ENCODE measurements at places on chromosomes 4 and X.

DNA sequence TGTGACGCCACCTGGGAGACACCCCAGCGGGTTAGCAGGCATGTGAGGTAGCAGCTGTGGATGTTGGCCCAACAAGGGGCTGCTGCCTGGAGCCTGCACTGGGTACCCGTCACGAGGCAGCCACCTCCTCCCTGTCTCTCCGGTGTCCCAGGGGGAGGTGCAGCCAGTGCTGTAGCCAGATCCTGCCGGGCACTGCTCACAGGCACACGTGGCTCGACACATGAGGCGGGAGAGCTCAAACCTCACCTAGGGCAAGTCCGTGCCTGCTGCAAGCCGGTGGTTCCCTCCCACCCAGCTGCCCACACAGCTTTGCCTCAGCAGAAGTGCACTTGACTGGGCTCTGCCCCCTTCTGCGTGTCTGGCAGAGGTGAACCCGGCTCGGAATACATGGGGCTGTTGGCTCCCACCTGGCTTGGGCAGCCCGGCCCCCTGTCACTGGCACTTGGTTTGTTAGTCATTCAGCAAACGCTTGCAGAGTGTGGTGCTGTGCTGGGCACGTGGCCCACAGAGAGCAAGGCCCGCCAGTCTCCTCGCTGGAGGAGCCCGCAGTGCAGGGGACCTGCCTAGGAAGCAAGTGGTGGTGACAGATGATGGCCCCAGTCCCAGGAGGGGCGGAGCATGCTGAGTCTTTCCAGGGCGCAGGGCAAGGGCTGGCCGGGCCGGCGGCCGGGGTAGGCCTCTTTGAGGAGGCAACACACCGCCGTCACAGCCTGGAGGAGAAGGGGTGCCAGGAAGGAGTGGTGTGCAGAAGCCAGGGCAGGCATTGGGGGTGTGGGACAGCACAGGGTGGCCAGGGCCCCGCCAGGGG lies 10.1 kb upstream of the SH3TC1 start:
- DNase-seq, result no peak

GRCh38 chrX:96705905-96706304 lies 21.3 kb downstream of the DIAPH2 start:
- DNase-seq, result no peak

DNA sequence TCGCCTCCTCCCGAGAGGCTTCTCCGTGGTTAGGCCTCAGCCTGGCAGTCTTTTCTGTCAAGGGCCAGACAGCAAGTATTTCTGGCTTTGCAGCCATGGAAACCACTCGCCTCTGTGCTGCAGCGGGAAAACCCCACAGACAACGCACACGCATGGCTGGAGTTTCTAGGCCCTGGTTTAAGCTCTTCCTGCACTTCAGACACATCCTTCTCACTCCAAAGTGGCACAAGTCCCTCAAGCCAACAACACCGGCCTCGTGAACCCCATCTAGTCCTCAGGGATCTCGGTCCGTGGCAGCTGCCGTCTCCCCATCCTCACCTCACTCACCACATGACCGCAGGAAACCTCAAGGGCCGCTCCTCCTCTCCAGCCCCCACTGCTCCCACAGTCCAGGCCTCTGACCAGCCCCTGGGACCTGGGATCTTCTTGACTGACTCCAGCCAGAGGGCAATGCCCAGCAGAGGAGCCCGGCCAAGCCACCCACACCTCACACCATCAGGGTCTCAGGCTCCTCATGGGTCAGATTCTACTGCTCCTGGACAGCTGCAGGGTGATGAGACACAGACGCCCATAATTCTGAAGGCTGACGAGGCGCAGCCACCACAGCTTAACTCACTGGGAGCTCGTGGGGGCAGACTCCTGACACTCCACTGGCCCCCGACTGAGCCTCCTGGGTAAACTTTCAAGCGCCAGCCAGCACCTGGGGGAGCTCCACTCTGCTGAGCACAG lies 21.7 kb downstream of the LETM1 start:
- DNase-seq, result peak; percentile 30

- peak; percentile 1 for DNase-seq
Measured at GRCh38 chrX:56564921-56565840, 1.8 kb downstream of the UBQLN2 start.

DNA sequence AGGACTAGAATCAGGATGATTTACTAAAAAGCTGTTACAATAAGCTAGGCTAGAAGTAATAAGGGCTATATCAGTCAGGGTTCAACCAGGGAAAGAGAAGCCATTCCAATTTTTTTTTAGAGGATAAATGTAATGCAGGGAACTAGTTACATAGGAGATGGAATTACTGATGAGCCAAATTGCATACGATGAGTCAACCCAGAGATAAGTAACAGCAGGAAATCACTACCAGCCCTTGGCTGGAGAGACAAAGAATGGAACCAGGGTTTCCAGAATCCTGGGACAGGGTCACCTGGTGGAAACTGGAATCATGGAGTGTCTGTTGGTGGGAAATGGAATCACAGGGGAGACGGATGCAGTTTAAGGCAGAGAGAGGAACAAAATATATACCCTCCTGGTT lies 13.1 kb upstream of the MAGEA4 start:
- no peak for DNase-seq

GRCh38 chrX:24398766-24399165 lies 38.3 kb downstream of the SUPT20HL1 start:
- no peak for DNase-seq

DNA sequence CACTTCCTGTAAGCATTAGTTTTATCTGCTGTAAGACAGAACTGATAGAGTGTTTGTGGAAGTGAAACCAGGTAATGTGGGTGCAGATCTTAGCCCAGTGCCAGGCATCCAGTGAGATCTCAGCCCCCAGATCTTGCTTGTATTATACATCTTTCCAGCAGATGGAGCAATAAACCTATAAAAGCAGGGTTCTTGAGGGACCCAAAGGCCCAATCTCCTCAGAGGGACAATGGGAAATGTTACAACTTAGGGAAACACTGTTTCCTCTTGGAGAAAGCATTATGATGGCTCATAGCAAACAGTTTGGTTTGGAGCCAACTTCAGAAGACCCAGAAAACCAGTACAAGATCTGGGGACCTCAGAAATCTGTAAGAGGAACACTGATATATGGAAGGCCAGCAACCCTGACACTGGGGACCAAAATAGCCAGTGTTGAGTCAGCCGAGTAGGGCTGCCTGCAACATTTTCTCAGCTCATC lies 206.3 kb downstream of the SLC7A11 start:
- DNase-seq, result peak; percentile 75

GRCh38 chr4:114019969-114020358 lies 40.5 kb upstream of the ARSJ start:
- DNase-seq, result no peak

DNA sequence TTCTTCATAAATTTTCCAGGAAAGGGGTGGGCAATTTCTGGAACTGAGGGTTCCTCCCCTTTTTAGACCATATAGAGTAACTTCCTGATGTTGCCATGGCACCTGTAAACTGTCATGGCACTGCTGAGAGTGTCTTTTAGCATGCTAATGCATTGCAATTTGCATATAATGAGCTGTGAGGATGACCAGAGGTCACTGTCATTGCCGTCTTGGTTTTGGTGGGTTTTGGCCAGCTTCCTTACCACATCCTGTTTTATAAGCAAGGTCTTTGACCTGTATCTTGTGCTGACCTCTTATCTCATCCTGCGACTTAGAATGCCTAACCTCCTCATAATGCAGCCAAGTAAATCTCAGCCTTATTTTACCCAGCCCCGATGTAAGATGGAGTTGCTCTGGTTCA lies 577.8 kb downstream of the NLGN4X start:
- DNase-seq, result no peak

GRCh38 chr4:147981305-147981704 lies 249.4 kb downstream of the ARHGAP10 start:
- DNase-seq, result peak; percentile 28

- no peak for DNase-seq
Measured at GRCh38 chr4:168955674-168956073, 54.4 kb downstream of the CBR4 start.

- DNase-seq, result peak; percentile 19
Measured at GRCh38 chr4:20251031-20251795, 492 bp upstream of the SLIT2 start.

DNA sequence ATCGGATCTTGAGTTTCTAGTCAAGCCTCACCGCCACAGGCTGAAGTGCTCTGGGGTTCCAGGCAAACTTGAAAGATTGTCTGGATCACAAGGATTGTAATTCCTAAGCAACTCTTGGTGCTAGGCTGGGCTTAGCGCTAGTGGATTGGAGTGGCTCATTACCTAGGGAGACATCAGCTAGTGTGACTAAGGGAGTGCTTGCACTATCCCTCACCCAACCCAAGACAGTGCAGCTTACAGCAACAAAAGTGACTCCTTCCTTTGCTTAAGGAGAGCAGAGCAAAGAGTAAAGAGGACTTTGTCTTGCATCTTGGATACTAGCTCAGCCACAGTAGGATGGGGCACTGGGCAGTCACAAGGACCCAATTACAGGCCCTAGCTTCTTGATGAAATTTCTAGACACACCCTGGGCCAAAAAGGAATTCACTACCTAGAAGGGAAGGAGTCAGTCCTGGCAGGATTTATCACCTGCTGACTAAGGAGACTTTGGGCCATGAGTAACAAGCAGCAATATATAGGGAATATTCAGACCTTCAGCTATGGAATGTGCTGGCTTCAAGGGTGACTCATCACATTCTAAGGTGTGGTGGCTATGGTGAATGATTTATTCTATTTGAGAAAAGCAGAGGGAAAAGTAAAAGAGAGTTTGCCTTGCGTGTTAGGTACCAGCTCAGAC lies 1212.4 kb downstream of the PCDH18 start:
- peak; percentile 76 for DNase-seq

GRCh38 chr4:189773909-189774308 lies 166.8 kb upstream of the FRG1 start:
- DNase-seq, result peak; percentile 27

DNA sequence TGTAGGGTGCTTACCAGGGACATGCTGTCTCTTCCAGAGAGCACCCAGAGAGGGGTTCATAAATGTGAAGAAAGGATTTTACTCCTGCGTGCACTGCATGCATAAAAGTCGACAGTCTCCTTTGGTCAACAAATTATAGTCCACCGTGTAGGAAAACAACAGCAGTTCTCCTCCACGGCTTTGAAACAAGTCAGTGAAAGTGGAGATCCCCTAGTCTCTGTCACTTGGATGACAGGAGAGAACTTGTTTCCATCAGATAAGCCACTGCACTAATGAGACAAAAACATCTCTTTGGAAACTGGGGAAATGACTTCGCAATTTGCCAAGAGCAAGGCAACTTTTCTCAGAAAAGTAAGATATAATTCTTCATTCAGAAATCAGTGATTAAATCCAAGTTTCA lies 9.7 kb downstream of the UNC5C start:
- no peak for DNase-seq

DNA sequence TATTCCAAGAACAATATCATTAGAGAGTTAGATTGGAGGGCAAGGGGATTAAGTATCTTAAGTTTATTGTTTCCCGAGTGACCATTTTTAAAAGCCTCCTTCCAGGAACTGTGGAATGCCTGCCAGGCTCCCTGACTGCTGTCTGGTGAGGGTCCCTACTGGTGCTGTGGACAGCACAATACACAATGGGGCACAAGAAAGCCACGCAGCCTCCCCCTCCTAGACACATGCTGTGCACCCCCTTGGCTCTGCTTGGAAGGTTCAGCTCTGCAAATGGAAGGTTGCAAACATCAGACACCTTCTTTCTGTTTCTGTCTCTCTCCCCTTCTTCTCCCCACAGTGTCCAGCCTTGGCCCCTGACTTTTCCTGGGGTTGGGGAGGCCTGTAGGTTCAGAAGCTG lies 153.2 kb downstream of the SHROOM3 start:
- peak; percentile 44 for DNase-seq

DNA sequence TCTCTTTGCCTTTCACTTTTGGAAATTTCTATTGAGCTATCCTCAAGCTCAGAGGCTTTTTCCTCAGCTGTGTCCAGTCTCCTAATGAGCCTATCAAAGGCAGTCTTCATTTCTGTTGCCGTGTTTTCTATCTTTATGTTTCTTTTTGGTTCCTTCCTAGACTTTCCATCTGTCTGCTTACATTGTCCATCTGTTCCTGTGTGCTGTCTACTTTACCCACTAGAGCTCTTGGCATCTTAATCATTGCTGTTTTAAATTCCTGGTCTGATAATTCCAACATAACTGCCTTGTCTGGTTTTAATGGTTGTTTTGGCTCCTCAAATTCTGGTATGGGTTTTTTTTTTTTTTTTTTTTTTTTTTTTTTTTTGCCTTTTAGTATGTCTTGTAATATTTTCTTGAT lies 9.3 kb upstream of the PDE6B start:
- no peak for DNase-seq

- peak; percentile 64 for DNase-seq
Measured at GRCh38 chr4:105060628-105061027, 86.0 kb upstream of the TET2 start.

- peak; percentile 46 for DNase-seq
Measured at GRCh38 chrX:16665089-16665488, 15.1 kb downstream of the S100G start.

DNA sequence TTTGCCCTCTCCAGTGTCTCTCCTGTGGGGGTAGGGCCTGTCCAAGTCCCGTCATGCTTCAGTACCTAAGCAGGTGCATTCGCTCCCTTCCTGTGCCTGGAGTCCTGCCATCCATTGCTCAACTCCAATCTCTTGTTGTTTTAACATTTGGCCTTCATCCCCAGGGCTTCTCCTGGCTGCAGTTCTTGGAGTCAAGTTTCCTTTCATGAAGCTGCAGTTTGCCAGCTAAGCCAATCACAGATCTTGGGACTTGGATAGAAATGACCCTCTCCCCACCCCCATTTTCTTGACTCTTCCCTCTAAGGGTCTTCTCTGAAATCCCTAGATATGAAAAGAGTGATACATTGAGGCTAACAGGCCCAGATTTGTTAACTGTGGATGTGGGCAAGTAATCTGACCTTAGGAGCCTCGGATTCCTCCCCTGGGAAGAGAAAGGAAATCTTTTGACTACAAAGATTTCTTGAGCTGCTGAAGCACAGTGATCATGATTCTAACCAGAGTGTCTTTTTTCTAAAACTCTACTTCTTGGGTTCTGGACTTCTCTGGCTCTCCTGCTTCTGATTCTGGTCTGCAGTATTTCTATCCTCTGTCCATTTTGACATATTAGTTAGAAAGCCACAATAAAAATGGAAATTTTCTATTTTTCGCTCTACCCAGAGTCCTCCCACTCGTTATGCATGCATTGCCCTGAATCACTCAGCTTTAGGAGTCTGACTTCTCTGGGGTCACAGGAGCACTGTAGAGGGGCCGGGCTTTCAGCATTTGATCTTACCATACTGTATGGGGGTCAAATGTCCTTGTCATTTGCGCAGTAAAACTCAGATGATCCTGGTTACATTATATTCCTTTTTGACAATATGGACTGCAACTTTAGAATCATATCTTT lies 61.0 kb downstream of the CHRNA9 start:
- no peak for DNase-seq

GRCh38 chr4:85808104-85808503 lies 333.2 kb downstream of the ARHGAP24 start:
- no peak for DNase-seq

GRCh38 chrX:12956704-12957534 lies 18.0 kb upstream of the TMSB4X start:
- peak; percentile 46 for DNase-seq

DNA sequence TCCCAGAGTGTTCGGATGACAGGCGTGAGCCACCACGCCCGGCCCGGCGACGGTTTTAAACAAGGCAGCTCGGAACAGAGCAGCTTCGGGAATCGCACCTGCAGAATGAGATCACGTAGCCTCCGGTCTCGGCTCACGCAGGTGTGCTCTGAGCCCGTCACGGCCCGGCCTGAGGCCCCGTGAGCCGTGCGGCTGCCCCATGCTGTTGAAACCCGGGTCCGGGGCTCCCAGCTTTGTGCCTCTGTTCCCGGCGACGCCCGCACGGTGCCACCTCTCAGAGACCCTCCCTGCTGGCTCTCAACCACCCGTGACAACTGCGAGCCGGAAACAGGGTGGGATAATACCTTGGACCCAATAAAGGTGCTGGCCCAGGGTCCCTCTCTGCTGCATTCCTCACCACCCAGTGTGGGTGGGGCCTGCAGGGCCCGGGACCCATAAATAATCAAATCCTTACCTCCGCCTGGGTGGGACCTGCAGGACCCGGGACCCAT lies 13.4 kb upstream of the PLCXD1 start:
- no peak for DNase-seq
